ENCODE measurements at places on chromosomes 12 and 14.

GRCh38 chr14:30204431-30204980, 276.9 kb upstream of the PRKD1 start:
- no peak for DNase-seq

DNA sequence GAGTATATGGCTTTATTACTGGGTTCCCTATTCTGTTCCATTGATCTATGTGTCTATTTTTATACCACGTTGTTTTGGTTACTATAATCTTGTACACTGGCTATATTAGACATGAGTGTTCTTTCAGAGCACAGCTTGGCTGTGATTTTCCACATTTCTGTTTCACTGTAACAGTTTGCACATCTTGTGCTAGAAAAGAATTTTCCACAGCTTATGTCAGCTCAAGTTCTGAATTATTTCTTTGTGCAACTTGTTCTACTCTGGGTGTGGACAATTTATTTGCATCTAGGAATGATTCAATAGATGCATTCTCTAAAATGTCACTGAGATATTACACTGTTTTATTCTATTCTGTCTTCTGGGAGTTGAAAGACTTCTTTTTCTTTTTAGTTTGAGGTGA, 28.4 kb upstream of the OR5AU1 start:
- no peak for DNase-seq

DNA sequence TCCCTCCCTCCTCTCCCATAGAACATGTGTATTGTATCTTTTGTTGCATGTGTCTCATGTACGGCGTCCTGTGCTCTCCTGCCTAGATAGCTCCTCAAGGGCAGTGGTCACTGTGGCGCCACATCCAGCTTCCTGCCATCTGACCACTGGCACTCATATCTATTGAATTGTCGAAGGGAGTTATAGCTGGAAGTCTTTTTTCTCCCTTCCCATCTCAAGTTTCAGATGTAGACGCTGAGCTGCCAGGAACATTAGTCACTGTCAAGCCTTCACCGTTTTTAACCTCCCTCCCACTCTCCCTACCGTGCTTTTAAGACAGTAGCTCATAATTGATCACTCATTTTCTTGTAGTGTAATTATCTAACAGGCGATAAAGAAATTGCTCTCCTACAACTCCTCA, 33.0 kb downstream of the MTHFD1 start:
- DNase-seq: no peak

DNA sequence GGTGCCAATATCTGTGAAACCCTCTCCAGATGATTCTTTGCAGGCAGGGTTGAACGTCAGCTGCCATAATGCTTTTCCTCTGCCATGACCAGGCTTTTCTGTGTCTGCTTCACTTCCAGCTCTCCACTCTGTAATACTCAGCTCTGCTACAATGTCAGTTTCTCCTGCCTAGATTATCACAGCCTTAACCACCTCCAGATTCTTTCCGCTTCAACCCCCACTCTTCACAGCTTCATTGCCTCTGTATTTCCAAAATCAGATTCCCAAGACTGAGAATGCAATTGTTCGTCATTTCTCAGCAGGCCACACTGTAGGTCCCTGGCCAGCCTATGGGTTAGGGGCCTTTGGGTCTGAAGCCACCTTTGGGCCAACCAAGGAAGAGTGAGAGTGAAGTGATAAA, 73.7 kb upstream of the SCN8A start:
- DNase-seq: no peak

DNA sequence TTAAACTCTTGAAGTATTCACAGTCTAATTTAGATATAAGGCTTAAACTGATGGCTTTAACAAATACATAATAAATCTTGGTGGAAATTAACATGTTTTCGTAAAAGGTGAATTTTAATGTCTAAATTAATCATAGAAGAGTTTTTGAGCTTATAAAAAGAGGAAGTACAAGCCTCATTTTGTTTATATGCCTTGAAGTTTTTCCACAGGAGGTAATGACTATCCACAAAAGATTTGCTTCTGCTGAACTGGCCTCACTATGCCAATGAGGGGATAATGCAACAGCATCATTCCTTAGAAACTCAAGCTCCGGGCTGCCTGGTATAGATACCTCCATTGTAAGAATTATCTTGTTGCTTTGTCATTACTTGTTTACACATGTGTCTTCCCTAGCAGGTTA, 175.6 kb downstream of the DUSP6 start:
- no peak for DNase-seq

- no peak for DNase-seq
Observed at GRCh38 chr12:68119724-68120211, 39.8 kb downstream of the IFNG start.

GRCh38 chr14:76938092-76938500, 90.4 kb downstream of the IRF2BPL start:
- DNase-seq: no peak

GRCh38 chr14:56810836-56811592, 735 bp upstream of the OTX2 start:
- DNase-seq: no peak

Measured in T-helper 1 cell (primary cell).